Activated CD4-positive, alpha-beta T cell treated with anti-CD3 and anti-CD28 coated beads for 1 hour (primary cell): ENCODE measurements at places on chromosomes 7 and 10.
A peak's percentile ranks its signal among the peaks of the same experiment; 100 is the strongest.

DNA sequence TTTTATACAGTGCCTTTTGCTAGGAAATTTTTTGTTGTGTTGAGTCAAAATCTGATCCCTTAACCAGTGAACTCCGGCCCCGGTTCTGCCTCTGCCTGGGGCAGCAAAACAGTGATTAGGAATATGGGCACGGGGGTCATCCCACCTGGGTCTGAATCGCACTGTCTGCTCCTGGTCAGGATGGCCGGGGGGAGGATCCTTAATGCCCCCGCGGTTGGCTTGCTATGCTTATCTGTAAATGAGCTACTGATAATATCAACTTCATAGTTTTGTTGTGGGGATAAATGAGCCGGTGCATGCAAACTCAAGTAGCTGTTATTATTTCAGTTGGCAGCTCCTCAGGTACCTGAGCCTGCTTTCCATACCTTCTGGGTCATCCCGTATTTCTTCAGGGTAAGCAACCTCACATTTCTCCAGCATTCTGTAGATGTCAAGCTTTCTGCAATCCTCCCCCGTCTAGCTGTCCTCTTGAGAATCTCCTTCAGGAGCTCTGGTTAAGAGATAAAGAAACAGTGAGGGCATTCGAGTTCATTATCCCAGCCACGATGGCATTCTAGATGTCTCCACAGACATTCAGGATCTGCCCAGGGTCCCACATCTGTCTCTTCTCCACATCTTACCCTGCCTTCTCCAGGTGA is 592.2 kb downstream of the SDK1 start:
- no peak for DNase-seq

- DNase-seq, result no peak
Measured at GRCh38 chr10:93762979-93763391, 5.2 kb downstream of the LGI1 start.

- no peak for DNase-seq
Measured at GRCh38 chr7:27200761-27201579, 1.1 kb upstream of the HOXA13 start.

DNA sequence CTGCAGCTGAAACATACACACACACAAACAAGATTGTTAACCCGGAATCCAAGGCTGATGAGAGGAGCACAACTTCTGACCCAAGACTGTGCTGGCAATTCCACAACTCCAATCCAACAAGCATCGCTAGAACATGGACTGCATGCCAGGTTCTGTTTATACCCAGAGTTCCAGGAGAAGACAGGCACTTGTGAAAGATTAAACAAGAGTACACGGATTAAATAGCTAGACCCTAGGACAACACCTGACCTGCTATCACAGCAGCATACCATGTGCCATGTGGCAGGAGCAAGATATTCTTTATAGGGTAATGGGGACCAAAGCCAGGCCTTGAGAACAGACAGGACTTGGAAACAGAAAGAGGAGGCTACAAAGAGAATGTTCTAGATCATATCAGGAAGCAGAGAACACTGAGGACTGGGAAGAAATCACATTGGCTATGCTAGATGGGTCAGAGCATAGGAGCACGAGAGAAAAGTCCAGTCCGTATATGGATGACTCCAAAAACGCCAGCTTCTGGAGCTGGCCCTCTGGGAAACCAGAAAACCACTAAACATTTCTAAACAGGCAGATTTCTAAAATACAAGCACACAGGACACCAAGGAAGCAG is 83.7 kb upstream of the ATP6V0A4 start:
- no peak for DNase-seq

GRCh38 chr7:906776-907157 is 30.4 kb downstream of the GET4 start:
- no peak for DNase-seq

GRCh38 chr7:4775848-4776623 is 613 bp downstream of the AP5Z1 start:
- DNase-seq, result no peak

- DNase-seq, result no peak
Measured at GRCh38 chr7:143389316-143390103, 8.4 kb downstream of the ZYX start.

GRCh38 chr10:491667-492424 is 197.6 kb downstream of the DIP2C start:
- DNase-seq, result no peak

GRCh38 chr7:47039904-47040303 is 542.0 kb downstream of the TNS3 start:
- DNase-seq, result no peak

GRCh38 chr7:97310-97841 is 95.0 kb upstream of the FAM20C start:
- DNase-seq, result no peak

DNA sequence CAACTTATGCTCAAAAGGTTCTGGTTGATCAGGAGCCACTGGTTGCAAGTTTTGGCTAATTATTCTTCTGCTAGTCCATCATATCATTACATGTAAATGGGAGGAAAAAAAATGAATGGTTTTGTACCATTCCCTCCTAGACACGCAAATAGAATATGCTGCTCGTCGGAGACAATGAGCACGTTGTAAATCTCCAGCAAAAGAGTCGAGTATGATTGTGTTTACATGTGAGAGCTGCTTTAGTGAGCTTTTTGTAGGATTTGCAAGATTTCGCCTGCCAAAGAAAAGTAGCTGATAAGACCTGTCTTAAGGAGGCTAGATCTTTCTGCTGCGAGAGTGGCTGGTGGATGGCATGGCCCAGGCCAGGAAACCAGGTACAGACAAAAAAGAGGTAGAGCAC is 109.0 kb downstream of the ZMYND11 start:
- DNase-seq, result no peak

DNA sequence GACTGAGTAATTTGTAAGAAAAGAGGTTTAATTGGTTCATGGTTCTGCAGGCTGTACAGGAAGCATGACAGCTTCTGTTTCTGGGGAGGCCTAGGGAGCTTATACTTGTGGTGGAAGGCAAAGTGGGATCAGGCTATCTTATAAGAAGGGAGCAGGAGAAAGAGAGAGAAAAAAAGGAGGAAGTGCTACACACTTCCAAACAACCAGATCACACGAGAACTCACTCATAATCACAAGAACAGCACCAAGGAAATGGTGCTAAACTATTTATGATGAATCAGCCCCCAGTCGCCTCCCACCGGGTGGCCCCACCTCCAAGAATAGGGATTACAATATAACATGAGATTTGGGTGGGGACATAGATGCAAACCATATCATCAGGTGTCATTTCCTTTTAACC is 89.1 kb upstream of the KCNMA1 start:
- DNase-seq, result no peak

DNA sequence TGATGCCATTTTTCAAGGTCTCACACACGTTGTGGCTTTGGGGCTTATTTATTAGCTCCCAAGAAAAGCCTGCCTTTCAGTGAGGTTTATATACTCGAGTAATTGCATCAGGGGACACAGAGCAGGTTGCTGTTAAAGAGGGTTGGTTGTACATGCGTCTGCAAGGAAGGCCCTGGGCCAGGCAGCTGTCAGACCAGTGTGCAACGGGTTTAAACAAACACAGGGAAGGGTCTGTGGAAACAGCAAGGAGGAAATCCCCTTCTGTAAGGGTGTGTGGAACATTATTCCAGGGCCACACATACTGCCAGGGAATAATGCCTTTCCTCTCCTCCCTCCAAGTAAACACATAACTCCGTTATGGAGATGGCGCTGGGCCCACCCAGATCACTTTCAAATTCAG is 1.7 kb upstream of the CHST15 start:
- DNase-seq, result no peak

DNA sequence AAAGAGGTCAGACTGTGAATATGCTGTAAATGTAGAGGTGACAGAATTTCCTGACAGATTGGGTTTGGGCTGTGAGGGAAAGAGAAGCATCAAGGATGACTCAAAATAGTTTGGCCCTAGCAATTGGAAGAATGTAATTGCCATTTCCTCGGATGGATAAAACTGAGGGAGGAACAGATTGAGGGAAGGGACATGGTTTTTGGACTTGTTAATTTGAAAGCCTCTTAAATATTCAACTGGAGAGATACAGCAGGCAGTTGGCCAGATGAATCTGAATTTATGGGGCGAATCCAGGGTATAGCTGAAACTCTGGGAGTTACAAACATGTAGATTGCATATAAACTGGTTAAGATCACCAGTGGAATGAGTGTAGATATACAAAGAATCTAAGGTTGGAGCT is 3.4 kb downstream of the VPS50 start:
- no peak for DNase-seq

GRCh38 chr7:2405601-2406345 is 2.4 kb downstream of the CHST12 start:
- peak; percentile 37 for DNase-seq

GRCh38 chr10:64286533-64286932 is 765.3 kb downstream of the REEP3 start:
- no peak for DNase-seq

GRCh38 chr7:94087664-94088352 is 83.7 kb upstream of the BET1 start:
- no peak for DNase-seq

DNA sequence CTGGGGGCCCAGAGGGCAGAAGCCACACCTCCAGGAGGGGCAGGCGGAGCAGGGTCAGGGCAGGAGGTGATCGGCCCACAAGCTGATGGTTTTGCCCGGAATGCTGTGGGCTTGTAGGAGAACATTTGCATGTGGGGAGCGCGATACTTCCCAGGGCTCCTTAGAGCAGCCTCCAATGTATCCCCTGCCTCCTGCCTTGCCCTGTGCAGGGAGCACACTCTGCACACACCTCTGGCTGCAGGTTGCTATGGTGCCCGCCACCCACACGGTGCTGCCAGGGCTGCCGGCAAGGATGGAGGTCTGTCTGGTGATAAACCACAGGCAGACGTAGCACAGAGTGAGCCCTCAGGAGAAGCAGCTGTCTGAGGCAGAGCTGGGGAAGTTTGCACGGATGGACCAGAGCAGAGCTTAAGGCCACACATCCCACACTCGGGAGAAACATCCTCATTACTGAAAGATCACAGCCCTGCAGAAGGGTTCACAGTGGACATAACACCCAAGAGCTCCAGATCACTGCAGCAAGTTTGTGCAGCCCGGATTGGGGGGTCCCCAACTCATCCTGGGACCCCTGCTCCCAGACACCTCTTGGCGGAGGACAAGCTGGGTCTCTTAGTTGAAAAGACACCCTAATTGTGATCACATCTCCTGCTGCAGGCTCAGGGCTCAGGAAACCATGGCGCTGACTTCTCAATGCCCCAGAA is 41.8 kb downstream of the VIPR2 start:
- no peak for DNase-seq

GRCh38 chr7:24885305-24885704 is 94.7 kb downstream of the OSBPL3 start:
- DNase-seq, result no peak

DNA sequence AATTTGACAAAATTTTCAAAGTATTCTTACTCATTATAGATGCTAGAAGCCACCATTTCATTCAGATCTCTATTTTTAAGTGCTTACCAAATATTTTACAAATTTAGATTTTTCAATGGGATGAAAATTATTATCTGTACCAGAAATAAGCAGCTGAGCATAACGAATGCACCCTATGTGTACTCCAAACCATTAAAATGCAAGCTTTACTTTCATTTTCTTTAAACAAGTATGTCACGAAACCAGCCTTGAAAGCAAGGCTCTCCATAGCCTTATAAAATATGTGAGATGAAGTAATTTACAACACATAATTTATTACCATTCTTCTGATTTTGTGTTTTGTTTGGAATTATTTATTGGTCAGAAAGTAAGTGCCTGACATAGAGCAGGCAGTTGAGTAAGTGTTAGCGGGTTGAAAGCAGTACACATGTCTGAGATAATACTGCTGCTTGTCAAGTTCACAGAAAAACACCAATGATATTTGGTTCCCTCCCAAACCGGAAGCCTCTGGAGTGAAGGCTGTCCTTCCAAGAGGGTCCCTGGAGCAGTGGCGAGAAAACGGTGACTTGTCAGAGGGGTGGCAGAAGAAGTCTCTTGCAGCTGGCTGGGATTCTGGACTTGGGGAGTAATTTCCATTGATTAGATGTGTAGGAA is 322.7 kb upstream of the PFKP start:
- no peak for DNase-seq

DNA sequence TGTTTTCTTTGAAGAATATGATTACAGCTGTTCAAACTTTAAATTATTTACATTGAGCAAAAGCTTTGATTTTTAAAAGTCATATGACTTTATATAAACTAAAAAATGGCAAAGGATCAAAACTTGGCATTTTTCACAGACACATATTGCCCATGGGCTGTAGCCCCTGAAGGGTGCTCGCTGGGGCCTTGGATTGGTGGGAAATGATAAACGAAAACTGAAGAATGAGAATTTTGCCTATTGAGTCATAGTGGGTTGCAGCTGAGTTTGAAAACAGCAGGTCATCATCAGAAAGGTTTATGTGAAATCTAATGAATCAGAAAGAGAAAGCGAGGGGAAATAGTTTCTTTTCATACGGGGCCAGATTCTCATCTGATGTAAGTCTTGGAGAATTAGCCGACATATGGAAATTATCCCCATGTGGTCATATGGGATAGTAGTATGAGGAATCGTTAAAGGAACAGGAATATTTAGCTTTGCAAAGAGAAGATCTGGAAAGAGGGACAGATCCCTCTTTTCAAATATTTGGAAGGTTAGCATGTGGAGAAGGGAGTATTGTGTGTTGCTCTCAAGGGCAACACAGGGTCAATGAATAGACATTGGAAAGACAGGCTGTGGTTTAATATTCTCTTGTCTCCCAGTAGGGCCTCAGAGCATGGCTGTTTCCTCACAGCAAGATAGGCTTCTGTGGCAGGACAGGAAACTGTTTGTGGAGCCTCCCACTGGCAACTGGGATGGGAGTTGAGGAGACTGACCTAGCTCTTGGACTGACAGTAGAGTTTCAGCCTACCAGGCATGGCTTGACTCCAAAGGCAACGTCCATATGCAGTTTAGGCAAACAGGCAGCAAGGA is 119.0 kb downstream of the FZD1 start:
- no peak for DNase-seq

GRCh38 chr7:31260851-31261250 is 79.7 kb downstream of the NEUROD6 start:
- DNase-seq, result no peak

DNA sequence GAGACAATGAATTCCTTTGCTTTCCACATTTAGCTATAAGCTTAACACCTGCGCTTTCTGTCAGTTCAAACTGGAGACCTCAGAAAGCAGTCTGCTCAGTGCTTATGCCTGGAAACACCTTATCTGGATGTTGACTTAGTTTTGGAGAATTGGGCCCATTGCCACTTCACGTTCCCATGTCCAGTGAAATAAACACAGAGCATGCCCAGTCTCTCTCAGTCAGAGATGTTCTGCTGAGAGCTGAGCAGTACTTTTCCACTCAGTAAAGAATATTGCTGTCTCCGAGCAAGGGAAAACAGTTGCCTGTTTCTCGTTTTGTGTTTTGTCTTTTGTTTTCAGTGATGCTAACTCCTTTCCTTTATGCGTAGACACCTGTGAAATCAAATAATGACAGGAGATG is 83.2 kb upstream of the PRR15 start:
- no peak for DNase-seq
